ENCODE measurements at places on chromosomes 16 and 17.

DNA sequence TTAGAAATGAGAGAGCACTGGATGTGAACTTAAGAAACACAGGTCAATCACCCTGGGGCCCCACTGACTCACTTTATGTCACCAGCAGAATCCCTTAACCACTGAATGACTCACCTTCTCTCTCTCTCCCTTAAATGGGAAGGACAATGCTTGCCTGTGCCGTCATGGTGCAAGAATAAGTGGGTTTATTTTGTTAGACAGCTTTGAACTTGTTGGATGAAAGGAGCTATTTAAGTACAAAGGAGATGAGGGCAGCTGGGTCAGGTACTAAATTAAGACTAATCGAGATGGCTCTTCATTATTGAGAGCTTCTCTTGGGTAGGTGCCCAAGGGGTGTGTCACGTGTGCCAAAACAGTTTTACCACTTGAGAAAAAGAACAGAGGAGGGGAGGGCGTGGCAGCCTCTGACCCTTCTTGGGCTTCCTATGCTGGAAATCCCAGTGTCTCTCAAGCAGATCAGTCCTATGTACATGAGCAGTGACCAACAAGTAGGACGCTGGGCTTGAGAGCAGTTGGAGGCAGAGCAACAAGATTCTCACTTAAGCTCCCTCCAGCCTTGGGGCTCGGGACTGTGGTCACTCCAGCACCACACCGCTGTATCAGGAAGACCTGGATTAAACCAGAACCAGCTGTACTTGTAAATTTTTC, 6.7 kb upstream of the KRT31 start:
- no peak for ATAC-seq

GRCh38 chr16:69107316-69107962, 2.0 kb downstream of the HAS3 start:
- no peak for ATAC-seq

GRCh38 chr17:8222380-8222629, 11.9 kb upstream of the AURKB start:
- ATAC-seq = peak; percentile 68

- ATAC-seq = no peak
Observed at GRCh38 chr17:43309505-43310332, 75.9 kb upstream of the RNU2-1 start.

GRCh38 chr17:3981455-3981854, 17.2 kb upstream of the ATP2A3 start:
- no peak for ATAC-seq

DNA sequence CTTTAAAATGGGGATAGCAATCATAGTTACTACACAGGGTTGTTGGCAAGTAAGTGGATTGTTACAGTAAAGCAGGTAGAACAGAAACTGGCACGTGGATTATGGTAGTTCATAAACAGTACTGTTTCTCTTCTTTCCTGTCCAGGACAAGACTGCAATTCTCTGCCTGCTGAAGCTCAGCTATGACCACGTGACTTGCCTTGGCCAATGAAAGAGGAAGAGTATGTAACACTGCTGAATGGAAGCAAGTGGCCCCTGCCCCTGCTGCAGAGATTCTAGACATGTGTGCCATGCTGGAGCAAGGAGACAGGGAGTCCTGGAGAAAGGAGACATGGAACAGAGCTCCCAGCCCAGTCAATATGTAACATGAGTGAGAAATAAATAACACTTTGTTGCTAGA, 66.6 kb upstream of the TOX3 start:
- ATAC-seq = no peak

DNA sequence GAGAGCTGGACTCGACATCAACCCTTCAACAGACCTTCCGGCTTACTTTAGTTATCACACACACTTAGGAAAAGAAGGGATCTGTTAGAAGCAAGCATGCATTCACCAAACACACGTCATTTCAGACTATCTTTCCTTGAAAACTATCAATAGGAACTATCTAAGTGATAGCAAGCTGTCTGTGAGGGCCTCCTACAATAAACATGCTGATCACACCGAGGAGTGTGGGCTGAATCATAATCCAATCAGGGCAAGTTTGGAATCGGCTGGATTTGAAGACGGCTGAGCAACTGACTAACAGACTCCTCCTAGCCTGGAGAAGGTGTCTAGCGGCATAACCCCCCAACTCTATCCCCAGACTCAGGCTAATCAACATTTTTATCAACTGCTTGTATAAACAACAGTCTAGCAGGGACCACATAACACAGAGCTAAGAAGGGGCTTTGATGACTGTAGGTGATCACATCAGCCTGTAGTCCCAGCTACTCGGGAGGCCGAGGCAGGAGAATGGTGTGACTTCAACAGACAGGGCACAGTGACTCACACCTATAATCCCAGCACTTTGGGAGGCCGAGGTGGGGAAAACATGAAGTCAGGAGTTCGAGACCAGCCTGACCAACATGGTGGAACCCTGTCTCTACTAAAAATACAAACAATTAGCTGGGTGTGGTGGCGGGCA, 14.1 kb downstream of the NXN start:
- no peak for ATAC-seq
